Small intestine (tissue), 16 donors: ENCODE measurements at places on chromosomes 7 and 10. TPM values are rescaled to one million over a fixed set of nuclear protein-coding genes. Genes with fewer than 3 reads are reported as not detected.

RUFY2 gene
- 17.2 TPM for polyA plus RNA-seq

CDHR1 gene
- polyA plus RNA-seq = 18.2 TPM

COX19 gene
- polyA plus RNA-seq = 8.9 TPM

OR2A1 gene
- polyA plus RNA-seq = 0.04 TPM

DNAJC2 gene
- 22.2 TPM for polyA plus RNA-seq

CALCR gene
- polyA plus RNA-seq = 0.53 TPM

CAMK1D gene
- polyA plus RNA-seq = 1.6 TPM

DNA sequence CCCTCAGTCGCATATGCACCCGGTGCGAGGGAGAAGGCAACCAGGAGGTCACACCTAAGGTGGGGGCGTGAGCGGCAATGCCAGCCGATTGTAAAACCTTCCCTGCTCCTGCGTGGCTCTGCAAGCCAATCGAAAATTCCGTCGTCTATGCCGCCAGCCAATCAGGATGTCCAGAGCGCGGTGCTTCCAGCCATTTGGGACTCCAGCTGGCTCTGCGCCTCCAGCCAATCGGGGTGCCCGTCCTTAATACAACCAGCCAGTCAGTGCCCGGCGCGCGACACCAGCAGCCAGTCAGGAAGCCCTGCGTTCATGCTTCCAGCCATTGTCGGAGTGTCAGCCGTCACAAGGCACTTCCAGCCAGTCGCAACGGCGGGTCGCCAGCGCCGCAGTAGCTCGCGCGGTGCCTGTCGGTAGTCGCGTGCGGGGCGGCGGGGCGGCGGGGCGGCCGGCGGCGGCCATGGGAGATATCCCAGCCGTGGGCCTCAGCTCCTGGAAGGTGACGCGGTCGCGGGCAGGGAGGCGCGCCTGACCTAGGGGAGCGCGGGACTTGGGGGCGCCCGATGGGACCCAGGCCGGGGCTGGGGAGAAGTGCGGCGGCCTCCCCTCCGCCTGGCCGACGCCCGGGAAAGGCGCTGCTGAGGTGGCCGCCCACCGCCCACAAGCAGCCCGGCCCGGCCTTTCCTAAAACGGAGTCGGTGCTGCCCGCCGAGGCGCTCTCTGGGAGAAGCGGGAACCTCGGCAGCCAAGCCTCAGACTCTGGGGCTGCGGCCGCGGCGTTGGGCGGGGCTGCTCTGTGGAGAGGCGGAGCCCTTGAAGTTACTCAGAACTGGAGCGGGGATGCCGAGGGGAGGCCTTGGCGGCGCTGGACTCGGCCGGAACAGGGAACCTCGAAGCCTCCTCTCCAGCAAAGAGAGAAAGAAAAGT, at the start of gene AKR1E2:
Gene AKR1E2 (plus strand): TSS at position 340 of the 924 bp plus-strand sequence. CDS start 118 bp downstream, at position 458.
- peak within 1 kb of the TSS; percentile 31 for H3K4me3 ChIP-seq
- DNase-seq = peak; percentile 84
- no peaks in the 10 kb centered on the region for H3K27me3 ChIP-seq
- H3K27ac ChIP-seq = peak within 1 kb of the TSS; percentile 24
- H3K36me3 ChIP-seq = no peaks in the 10 kb centered on the region

- no peaks in the 10 kb centered on the region for H3K27me3 ChIP-seq
- no peaks in the 10 kb centered on the region for H3K4me1 ChIP-seq
- DNase-seq = no peak
- no peak overlapping the region for H3K27ac ChIP-seq
These were observed 27.7 kb downstream of the RCC1L start for GRCh38 chr7:75045881-75046280.

- H3K27me3 ChIP-seq = peaks cover 7% of the 10 kb centered on the region
- H3K36me3 ChIP-seq = no peaks in the 10 kb centered on the region
- H3K4me1 ChIP-seq = no peaks in the 10 kb centered on the region
- no peak overlapping the region for H3K27ac ChIP-seq
- H3K4me3 ChIP-seq = no peak overlapping the region
These were observed 736 bp downstream of the SHH start for GRCh38 chr7:155811560-155811894.

- no peaks in the 10 kb centered on the region for H3K4me1 ChIP-seq
- no peaks in the 10 kb centered on the region for H3K36me3 ChIP-seq
- H3K27ac ChIP-seq = no peak overlapping the region
- no peak for DNase-seq
These were observed 80.9 kb upstream of the VWC2 start for GRCh38 chr7:49692516-49692915.

- peaks cover 4% of the 10 kb centered on the region for H3K4me1 ChIP-seq
- H3K27ac ChIP-seq = no peak overlapping the region
- H3K27me3 ChIP-seq = no peaks in the 10 kb centered on the region
- peak overlapping the region; percentile 97 for H3K4me3 ChIP-seq
These were observed 1.1 kb downstream of the YAE1 start for GRCh38 chr7:39567294-39567693.

- no peak overlapping the region for H3K27ac ChIP-seq
- no peak overlapping the region for H3K4me3 ChIP-seq
- H3K36me3 ChIP-seq = peaks cover 8% of the 10 kb centered on the region
- DNase-seq = peak; percentile 22
- H3K4me1 ChIP-seq = no peaks in the 10 kb centered on the region
- no peaks in the 10 kb centered on the region for H3K27me3 ChIP-seq
These were observed 205.3 kb downstream of the ARHGAP21 start for GRCh38 chr10:24518411-24518810.

DNA sequence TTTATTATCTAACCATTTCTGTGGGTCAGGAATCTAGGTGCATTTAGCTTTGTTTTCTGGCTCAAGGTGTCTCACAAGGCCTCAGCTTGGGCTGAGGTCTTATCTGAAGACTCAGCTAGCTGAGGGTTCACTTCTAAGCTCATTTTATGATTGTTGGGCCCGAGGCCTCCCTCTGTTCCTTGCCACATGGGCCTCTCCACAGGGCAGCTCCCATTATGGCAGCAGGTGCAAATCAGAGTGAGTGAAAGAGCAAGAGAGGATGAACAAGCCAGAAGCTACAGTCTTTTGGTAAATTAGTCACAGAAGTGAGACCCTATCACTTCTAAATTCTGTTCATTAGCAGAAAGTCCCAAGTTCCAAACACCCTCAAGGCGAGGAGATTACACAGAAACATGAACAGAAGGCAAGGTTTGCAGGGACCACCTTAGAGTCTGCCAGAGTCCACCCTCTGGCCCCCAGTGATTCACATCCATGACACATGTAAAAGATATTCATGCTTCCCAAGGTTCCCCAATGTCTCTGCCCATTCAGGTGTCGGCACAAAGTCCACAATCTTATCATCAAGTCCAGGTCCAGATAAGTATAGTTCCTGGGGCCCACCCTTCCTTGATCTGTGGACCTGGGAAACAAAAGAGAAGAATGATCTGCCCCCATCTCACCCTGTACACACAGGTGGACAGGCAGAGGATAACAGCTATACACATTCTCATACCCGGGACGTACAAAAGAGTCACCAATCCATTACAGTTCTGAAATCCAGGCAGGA, 23.7 kb downstream of the FIGNL1 start:
- H3K36me3 ChIP-seq = no peaks in the 10 kb centered on the region
- H3K4me1 ChIP-seq = peaks cover 4% of the 10 kb centered on the region
- no peak overlapping the region for H3K4me3 ChIP-seq

GRCh38 chr10:1206601-1207000, 150.4 kb downstream of the WDR37 start:
- no peak overlapping the region for H3K27ac ChIP-seq
- H3K4me3 ChIP-seq = no peak overlapping the region
- DNase-seq = no peak
- no peaks in the 10 kb centered on the region for H3K36me3 ChIP-seq
- no peaks in the 10 kb centered on the region for H3K27me3 ChIP-seq
- H3K4me1 ChIP-seq = no peaks in the 10 kb centered on the region

- no peak for DNase-seq
- H3K4me3 ChIP-seq = no peak overlapping the region
- H3K27me3 ChIP-seq = peaks cover 2% of the 10 kb centered on the region
- H3K36me3 ChIP-seq = no peaks in the 10 kb centered on the region
- H3K4me1 ChIP-seq = peaks cover 6% of the 10 kb centered on the region
These were observed 3.9 kb upstream of the TRIM4 start for GRCh38 chr7:99923200-99923599.

GRCh38 chr10:4673279-4674040, 152.5 kb upstream of the AKR1E2 start:
- H3K4me3 ChIP-seq = no peak overlapping the region
- no peak overlapping the region for H3K27ac ChIP-seq
- DNase-seq = no peak
- H3K36me3 ChIP-seq = no peaks in the 10 kb centered on the region
- peaks cover 5% of the 10 kb centered on the region for H3K4me1 ChIP-seq
- H3K27me3 ChIP-seq = no peaks in the 10 kb centered on the region

GRCh38 chr10:43076876-43077420, at the start of gene RET:
RET (plus strand) TSS chr10:43077069; CDS start chr10:43077259, 190 bp downstream.
- H3K27ac ChIP-seq = no peak within 1 kb of the TSS
- DNase-seq = peak; percentile 46
- H3K27me3 ChIP-seq = peaks cover 40% of the 10 kb centered on the region
- H3K4me3 ChIP-seq = peak within 1 kb of the TSS; percentile 17
- no peaks in the 10 kb centered on the region for H3K36me3 ChIP-seq

GRCh38 chr10:68095153-68095552, 14.1 kb upstream of the MYPN start:
- H3K27ac ChIP-seq = no peak overlapping the region
- no peaks in the 10 kb centered on the region for H3K4me1 ChIP-seq
- H3K4me3 ChIP-seq = no peak overlapping the region
- DNase-seq = no peak
- H3K27me3 ChIP-seq = no peaks in the 10 kb centered on the region

GRCh38 chr10:44978570-44979280, at the start of gene DEPP1:
DEPP1 (minus strand) TSS chr10:44978809; CDS start chr10:44978030, 779 bp downstream.
- peak within 1 kb of the TSS; percentile 14 for H3K4me3 ChIP-seq
- DNase-seq = peak; percentile 87
- peaks cover 3% of the 10 kb centered on the region for H3K36me3 ChIP-seq
- no peaks in the 10 kb centered on the region for H3K27me3 ChIP-seq
- peak within 1 kb of the TSS; percentile 25 for H3K27ac ChIP-seq
- no peaks in the 10 kb centered on the region for H3K4me1 ChIP-seq

DNA sequence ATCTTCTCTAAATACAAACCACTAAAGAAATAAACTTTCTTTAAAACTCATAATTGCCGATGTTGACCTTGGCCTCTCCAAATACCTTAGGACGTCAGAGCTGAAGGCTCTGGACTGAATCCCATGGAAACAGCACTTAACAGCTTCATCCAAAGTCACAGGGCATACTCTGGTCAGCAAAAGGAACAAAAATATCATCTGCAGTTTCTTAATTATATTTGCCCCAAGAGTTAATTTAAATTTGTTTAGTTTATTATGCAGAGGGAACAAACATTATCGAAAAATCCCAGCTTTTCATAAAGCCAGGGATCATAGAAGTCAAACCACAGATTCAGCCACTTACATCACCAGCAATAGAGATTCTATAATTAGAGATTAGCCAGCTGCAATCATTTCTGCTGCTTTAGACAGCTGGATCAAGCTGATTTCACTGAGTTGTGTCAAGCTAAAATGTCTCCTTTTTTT, 20.5 kb upstream of the FAM13C start:
- H3K27ac ChIP-seq = no peak overlapping the region
- no peaks in the 10 kb centered on the region for H3K36me3 ChIP-seq
- no peak overlapping the region for H3K4me3 ChIP-seq
- H3K27me3 ChIP-seq = no peaks in the 10 kb centered on the region
- H3K4me1 ChIP-seq = no peaks in the 10 kb centered on the region
- peak; percentile 8 for DNase-seq
